SHP77 (cell line): ENCODE measurements at places on chromosomes 7 and 10.

- DNase-seq, result no peak
Measured at GRCh38 chr10:29183301-29183945, 105.4 kb upstream of the LYZL1 start.

GRCh38 chr10:124600051-124600880, 138.6 kb downstream of the LHPP start:
- DNase-seq, result no peak

DNA sequence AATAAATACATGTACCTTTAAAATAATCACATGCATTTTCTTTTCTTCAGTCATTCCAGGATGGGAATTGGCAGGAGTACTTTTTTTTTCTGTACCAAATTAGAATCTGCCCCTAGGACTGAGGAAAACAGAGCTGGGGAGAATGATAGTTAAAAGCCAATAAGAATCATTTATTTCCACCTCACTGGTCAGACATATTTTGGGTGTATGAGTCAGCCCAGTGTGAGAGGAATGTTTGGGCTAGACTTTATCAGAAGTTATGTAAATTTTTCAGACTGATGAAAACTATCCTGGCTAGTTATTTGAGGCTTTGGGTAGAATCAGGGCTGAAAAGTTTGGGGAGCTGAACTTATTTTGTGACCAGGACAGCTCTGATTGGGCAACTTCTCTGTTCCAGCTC, 303.1 kb upstream of the NPSR1 start:
- no peak for DNase-seq

- no peak for DNase-seq
Measured at GRCh38 chr10:127890832-127891334, 1.9 kb downstream of the CLRN3 start.

GRCh38 chr10:48771234-48771633, 86.6 kb downstream of the WDFY4 start:
- no peak for DNase-seq

- peak; percentile 43 for DNase-seq
Measured at GRCh38 chr10:30027057-30028005, 32.1 kb downstream of the JCAD start.

DNA sequence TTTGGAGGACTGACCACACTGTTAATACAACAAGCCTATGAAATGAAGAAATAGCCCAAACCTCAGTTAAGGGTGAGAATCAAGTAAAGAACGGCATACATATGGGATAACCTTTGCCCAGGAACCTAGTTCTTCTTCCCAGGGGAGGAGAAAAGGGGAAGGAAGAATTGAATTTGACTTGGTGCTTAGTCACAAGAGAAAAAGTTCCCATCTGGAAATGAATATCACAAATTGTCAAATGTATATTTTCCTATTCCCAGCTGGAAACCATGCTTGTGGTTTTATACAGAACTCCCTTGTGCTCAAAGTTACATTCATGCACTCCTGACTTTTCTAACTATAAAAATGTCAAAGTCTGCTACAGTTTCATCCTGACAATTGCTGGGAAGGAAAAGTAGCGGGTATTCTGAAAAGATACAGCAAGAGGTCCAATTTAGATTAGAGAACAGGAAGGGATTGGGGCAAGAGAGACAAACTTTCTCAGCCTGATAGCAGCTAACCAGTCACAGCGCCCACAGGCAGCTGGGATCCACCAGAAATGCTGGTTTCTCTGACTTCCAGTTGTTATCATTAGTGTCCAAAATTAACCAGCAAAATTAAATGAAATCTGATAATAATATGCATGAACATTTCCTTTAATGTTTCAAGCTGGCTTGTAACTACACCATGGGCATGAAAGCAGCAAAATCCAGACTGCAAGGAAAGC, 18.6 kb upstream of the GSAP start:
- DNase-seq, result no peak

- DNase-seq, result no peak
Measured at GRCh38 chr7:152366662-152367061, 69.1 kb downstream of the KMT2C start.

DNA sequence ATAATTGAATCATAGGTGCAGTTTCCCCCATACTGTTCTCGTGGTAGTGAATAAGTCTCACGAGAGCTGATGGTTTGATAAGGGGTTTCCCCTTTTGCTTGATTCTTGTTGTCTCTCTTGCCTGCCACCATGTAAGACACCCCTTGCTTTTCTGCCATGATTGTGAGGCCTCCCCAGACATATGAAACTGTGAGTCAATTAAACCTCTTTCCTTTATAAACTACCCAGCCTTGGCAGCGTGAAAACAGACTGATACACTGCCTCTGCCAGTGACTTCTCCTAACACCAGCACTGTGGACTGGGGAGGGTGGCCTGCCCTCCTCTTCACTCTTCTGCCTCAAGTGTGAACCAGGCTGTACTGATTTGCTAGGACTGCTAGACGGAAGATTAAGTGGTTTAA, 108.6 kb downstream of the RAB11FIP2 start:
- no peak for DNase-seq

DNA sequence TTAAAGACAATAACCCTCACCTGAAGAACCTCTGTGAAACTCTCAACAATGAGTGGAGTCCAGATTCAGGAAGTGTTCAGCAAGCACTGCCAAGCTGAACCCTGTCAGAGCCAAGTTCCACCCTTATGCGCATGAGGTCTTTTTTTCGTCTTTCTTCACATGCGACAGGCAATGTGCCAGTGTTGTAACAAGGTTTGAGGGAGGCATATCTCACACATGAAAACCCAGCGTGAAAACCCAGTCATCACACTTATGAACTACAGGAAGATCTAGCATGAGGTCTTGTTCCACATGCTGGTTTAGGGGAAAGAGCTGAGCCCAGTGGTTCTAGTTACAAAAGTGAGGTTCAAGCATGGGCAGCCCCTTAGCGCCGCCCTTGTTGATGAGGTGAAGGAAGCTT, 49.7 kb downstream of the RABGEF1 start:
- DNase-seq, result no peak
